ENCODE measurements at places on chromosomes 2 and 18.

DNA sequence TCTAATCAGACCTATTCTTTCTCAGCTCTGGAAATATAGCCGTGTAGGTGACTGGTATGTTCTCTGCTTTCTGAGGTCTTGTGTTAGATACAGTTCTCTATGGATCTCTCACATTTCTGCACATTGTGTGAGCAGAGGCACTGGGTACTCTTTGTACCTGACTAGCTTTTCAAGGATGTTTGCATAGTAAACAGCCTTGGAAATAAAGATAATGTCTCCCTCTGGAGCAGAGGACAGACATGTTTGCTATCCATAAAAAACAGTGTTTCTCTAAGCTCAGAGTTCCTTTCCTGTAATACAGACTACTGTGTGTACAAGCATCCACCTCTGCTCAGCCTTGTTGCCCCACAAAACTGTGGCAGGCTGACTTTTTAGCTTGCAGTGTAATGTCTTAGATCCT, 279.2 kb downstream of the CTNNA2 start:
- no peak for DNase-seq

DNA sequence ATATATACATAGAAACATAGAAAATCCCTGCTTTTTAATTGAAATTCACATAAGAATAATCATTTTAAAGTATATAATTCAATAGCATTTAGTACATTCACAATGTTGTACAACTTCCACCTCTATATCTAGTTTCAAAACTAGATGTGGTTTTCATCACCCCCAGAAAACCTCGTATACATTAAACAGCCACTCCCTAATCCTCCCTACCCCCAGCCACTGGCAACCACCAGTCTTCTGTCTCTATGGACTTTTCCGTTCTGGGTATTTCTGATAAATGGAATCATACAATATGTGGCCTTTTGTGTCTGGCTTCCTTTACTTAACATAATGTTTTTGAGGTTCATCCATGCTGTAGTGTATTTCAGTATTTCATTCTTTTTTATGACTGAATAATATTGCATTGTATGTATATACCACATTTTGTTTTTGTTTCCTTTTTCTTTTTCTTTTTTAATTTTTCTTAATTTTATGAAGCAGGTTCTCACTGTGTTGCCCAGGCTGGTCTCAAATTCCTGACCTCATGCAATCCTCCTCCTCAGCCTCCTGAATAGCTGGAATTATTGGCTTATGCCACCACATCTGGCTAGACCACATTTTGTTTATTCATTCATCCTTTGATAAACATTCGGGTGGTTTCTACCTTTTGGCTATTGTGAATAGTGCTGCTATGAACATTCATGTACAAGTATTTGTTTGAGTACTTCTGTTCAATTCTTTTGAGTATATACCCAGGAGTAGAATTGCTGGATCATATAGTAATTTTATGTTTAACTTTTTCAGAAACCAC, 50.6 kb upstream of the RNF152 start:
- DNase-seq, result no peak

DNA sequence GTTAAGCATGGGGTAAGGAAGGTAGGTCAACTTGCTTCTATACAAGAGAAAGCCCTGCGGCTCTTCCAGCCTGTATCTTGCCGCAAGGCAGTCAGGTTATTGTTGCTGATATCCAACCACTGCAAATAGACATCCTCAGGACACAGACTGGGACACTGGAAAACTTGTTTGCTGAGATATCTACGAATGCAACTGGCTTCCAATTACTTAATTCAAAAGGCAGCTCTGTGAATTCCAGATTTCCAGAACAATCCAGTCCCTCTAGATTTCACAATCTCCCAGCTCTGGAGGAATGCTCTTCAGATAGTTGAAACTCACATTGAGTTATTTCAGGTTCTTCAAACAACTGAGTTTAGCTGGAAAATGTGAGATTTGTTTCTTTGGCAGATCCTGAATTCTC, 34.6 kb upstream of the SP9 start:
- no peak for DNase-seq

DNA sequence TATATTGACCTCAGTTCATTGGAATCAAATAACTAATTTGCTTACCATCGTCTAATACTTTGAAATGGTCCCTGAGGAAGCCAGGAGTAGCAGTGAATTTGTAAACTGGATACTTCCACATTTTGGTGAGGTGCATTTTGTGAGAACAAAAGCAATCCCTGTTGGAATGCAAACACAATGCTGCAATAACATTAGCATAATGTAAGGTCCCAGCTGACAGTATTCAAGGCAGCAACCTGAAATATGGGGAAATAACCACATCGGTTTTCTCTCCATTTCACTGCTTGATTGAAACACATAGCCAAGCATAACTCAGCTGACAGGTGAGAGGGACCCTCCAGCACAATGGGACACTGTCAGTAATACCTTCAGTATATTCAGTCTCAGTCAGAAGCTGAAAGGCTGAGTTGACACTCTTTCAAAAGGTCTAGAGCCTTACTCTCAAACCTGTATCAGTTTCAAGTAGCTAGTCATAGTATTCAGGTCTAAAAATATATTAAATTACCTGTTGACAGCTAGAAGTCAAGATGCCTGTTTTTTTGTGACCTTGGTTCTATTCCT, 1311.9 kb upstream of the NRXN1 start:
- no peak for DNase-seq

DNA sequence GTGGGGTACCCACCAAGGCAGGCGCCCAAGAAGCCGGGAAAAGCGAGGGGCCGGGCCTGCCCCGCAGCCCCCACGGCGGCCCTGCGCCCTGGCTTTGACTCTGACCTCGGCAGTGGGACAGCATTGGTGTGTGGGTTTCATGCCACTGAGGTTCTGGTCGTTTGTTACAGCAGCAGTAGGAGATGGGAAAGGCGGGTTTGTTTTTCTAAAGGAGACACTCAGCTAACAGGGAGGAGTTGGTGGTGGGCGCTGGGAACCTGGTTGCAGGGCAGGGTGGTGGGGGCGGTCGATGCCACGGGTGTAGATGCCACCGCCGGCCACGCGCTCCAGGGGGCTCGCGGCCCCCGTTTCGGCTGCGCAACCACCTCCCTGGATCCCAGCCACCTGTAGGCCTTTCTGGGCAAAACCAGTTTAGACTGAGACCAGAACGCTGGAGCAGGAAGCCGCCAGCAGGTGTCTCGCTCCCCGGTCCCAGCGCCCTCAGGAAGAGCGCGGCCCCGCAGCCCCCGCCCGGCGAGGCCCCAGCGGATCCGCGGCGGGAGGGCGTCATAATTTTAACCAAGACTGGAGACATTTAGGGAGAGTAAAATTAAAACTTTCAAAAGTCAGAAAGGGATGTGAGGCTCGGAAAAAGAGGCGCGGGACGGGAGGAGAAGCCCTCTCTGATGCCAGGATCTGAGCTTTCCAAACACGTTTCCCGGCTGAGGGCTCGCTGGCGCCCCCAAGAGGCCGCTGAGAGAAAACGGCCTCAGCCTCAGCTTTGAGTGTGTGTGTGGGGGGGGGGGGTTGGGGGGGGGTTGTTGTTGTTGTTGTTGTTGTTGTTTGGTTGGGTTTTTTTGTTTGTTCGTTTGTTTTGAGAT, 17.4 kb downstream of the CIDEA start:
- DNase-seq, result no peak

DNA sequence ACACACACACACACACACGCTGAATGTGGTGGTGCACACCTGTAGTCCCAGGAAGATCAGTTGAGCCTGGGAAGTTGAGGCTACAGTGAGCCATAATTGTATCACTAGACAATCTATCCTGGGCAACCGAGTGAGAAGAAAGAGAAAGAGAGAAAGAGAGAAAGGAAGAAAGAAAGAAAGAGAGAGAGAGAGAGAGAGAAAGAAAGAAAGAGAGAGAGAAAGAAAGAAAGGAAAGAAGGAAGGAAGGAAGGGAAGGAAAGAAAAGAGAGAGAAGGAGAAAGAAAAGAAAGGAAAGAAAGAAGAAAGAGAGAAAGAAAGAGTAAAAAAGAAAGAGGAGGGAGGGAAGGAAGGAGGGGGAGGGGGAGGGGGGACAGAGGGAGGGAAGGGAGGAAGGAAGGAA, 150.0 kb upstream of the MAP3K20 start:
- no peak for DNase-seq

GRCh38 chr2:174846218-174846617, 81.9 kb upstream of the CHRNA1 start:
- DNase-seq, result no peak

DNA sequence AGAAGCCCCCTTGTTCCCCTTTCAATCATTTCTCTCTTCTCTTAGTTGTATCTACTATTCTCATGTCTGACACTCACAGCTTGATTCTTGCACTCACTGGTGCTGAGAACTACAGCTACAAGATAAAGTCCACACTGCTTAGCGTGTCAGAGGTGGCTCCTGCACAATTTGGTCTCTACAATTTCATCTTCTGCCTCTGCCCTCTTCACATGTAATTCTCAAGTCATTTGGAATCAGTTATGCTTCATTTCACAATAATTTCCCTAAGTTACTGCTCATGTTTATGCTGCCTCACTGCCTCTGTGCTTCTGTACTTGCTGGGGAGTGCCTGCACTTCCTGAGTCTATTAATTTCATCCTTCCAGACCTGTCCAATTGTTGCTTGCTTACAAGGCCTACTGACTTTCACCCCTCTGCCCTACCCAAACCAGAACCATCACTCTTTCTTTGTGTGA, 11.6 kb upstream of the NAB1 start:
- no peak for DNase-seq

- no peak for DNase-seq
Measured at GRCh38 chr2:98501876-98502275, 57.2 kb downstream of the INPP4A start.

DNA sequence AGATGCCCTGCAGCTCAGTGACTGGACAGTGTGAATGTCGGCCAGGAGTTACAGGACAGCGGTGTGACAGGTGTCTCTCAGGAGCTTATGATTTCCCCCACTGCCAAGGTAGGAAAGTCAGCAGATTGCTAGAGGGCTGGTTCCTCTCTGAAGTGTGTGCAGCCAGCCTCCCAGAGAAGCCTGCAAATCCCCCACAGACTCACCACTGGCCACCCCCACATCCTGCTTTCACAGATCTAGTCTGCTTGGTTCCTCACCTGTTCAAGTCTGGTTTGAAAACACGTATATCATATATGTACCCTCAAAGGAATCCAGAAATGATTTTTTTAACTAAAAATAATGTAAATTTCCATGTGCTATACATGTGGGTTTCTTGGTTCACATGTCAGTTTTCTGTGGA, 121.1 kb downstream of the LAMA3 start:
- DNase-seq, result no peak

DNA sequence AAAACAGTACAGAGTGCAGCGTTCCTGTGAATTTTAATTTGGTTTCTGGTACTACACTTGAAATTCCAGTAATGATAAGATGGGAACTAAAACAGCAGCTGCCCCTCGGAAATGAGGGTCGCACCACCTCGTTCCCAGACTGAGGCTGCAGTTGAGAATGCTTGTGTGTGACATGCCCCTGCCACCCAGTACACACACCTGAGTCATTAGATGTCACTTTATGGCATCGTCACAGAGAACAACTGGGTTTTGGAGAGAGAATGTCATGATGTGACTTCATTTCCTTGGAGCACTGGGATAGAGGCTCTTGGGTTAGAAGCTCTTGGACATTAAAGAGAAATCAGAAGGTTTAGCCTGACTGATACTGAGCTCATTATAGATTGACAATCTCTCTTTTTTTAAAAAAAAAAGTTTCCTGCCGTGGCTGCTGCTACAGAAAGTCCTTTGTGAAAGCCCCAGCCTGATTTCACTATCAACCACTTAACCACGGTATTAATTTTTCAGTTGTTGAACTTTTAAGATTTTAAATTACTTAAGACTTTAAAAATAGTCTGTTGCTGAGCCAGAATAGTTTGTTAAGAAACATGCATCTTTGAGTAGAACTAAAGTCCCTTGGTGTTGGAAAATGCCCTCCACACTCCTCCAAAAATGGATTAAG, 24.5 kb downstream of the BCL2L11 start:
- DNase-seq, result no peak

- no peak for DNase-seq
Measured at GRCh38 chr2:74739733-74740241, 85.7 kb downstream of the SEMA4F start.

DNA sequence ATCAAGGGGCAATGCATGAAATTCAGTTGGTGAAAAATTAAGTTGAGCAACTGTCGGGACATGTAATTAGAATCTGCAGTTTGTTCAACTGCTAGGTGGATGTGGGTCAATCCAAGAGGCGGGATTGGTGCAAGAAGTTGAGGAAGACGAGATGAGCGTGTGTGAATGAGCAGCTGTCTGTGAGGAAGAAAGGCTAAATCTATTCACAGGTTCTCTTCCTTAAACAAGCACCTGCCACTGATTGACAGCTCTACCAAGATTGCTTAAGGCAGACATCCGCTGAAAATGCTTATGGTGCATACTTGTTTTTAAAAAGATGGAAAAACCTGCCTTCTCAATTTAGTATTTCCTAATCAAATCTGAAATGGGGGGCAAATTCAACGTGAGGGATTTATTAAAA, 323.4 kb upstream of the THUMPD2 start:
- no peak for DNase-seq

DNA sequence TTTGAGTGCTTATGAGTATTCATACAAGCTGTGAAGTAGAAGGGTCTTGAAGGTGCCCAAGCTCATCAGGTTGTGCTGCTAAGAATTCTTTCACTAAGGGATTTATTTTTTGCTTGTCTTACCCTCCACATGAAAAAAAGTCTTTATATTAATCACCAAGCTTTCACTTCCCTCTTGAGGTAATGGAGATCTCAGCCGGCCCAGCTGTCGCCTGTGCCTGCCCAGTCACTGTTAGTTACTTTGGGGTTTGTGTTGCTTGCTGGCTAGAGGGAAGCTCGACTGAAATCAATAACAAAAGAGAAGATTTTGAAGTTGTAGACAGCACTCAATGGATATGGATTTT, 21.9 kb downstream of the MC2R start:
- no peak for DNase-seq

- no peak for DNase-seq
Measured at GRCh38 chr18:49520661-49521145, 33.7 kb upstream of the C18orf32 start.

DNA sequence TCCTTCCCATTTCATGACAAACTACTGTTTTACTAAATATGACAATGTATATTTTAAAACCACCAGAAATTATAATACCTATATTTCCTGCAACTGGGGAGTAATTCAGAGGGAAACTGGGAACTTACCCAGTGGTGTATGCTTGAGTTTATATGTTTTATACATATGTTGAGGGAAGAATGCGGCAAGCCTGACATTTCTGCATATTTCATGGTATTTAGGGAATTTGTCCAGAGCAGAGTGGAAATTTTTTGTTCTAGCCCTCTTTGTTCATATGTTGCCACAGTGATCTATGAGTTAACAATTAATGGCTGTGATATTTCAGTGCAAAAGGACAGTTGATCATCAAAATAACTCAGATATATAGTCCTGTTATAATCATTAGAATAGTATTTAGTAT, 230.8 kb upstream of the VWC2L start:
- no peak for DNase-seq
